Stimulated activated CD4-positive, alpha-beta T cell treated with anti-CD3 and anti-CD28 coated beads, Interleukin-2, amount 100 ng/mL, for 24 hours (primary cell): ENCODE measurements at places on chromosomes 7 and 10.
A peak's percentile ranks its signal among the peaks of the same experiment; 100 is the strongest.

DNA sequence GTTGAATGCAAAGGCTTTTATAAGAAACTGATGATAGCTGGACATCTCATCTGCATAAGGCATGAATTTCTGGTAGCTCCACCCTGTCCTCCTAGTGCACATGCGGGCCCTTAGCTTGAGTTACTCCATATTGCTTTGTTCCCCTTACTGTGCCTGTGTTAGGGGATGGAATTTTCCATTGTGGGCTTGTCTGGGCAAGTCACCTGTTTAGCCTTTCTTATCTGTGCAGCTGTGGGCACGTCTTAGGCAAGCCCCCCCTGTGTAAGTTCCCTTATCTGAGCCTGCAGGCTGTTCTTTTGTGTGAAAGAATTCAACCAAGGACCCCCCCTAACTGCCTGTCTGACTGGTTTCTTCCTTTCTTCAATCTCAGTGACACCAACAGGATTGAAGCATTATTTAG lies 14.5 kb upstream of the CROT start:
- DNase-seq: no peak

GRCh38 chr10:23702977-23703414 lies 264.1 kb downstream of the OTUD1 start:
- DNase-seq: peak; percentile 57

GRCh38 chr10:129849452-129849750 lies 114.7 kb downstream of the EBF3 start:
- DNase-seq: no peak

DNA sequence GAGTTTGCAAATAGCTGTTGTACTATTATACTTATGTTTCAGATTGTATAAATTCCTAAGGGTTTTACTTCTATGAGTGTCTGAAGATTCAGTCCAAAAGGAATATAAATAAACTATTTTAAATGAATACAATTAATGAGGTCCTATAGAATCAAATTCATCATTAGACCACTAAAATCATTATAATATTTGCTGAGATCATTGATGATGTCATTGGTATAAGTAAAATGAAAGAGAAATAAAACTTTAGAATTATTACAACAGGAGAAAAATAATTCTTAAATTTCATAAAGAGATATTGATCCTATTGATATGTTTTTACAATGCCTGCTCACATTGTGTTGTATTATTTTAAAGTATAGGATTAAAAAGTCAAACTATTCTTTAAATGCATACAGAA lies 544.0 kb upstream of the ZWINT start:
- no peak for DNase-seq

DNA sequence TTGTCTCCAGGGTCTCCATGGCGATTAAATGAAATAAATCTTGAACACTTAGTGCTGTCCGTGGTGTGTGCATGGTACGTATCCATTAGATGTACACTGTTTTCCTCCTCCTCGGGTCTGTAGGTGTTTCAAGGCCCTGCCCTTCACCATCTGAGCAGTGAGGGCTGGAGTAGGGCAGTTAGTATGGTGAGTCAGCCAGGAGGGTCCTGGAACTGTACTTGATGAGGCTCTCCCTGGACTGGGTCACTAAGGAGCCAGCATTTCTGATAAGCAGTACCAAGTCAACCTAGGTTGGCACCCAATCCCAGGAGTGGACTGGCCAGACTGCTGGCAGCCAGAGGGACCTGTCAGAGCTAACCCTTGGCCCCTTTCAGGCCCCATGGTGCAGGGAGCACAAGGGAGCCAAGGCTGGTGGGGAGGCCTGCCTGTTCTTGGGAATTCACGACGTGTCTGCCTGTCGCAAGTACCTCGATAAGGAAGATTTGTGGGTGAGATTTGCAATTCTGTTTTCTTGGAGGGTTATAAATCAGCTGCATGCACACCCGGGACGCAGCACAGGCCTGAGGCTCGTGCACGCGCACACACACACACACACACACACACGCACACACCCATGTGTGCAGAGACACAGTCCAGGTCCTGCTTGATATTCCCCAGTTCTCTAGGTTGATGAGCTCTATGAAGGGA lies 114.2 kb downstream of the ZMIZ1 start:
- no peak for DNase-seq

DNA sequence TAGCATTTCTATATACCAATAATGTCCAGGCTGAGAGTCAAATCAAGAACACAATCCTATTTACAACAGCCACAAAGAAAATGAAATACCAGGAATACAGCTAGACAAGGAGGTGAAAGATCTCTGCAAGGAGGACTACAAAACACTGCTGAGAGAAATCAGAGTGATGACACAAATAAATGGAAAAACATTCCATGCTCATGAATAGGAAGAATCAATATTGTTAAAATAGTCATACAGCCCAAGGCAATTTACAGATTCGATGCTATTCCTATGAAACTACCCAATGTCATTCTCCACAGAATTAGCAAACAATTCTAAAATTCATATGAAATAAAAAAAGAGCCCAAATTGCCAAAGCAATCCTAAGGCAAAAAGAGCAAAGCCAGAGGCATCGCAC lies 116.8 kb upstream of the ZNF32 start:
- no peak for DNase-seq

GRCh38 chr7:116511552-116512519 lies 12.3 kb downstream of the CAV2 start:
- no peak for DNase-seq

GRCh38 chr10:132273304-132273944 lies 34.3 kb downstream of the STK32C start:
- DNase-seq: no peak

GRCh38 chr7:28717445-28718054 lies 240.6 kb downstream of the TRIL start:
- no peak for DNase-seq

GRCh38 chr10:61890430-61890829 lies 11.1 kb upstream of the ARID5B start:
- DNase-seq: no peak

DNA sequence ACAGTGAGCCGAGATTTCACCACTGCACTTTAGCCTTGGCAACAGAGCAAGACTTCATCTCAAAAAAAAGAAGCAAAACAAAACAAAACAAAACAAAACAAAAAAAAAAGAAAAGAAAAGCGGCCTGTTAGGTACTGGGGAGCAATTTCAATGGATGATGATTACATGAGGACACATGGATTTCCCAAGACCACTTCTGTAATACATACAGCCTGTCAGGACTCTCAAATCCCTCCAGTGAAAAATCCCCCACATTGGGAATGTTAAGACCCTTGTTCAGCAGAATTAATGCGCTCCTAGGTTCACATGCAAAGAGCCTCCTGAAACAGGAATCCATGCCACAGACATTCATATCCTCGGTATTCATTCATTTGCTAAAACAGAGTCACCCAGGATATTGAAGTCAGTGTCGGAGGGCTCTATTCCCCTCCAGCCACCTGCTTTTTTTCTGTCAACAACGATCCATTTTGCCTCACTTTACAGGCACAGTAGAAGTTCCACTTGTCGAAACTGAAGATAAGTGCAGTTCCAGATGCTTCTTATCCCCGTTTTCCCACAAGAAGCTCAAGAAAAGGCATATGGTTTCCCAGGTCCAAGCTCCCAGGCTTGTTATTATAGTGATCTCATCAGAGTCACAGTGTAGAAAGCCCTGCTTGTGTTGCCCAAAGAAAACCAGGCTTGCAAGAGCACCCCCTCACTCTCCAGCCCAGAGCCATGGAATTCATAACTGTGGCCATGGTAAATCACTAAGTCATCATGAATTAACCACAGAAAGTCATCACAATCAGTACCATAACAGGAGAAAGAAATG lies 20.2 kb downstream of the SLC16A12 start:
- DNase-seq: no peak

DNA sequence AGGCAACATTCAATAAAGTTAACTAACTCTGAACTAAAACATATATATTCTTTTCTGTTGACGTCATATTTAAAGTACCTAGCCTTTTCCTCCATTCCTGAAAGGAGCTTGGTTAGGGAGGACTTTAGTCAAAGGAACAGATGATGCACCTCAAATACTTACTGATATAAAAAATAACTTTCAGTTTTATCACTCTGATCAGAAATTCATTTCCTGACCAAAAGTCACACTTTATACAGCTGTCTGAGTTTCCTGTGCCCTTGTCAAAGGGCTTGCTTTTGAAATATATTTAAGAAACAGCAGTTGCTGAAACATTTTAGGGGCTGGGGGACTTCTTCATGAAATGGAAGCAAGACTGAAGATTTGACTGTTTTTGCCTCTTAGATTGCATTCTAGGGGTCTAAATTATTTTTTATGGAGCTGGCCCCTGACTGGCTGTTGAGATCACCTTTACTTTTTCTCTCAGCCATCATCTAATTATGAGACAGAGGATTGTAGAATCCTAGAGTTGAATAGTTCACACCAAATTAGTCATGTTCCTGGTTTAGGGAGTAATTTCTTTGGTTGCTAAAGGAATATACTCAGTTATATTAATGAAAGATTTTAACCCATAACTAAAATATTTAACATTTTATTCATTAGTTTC lies 46.6 kb downstream of the GLCCI1 start:
- DNase-seq: no peak

DNA sequence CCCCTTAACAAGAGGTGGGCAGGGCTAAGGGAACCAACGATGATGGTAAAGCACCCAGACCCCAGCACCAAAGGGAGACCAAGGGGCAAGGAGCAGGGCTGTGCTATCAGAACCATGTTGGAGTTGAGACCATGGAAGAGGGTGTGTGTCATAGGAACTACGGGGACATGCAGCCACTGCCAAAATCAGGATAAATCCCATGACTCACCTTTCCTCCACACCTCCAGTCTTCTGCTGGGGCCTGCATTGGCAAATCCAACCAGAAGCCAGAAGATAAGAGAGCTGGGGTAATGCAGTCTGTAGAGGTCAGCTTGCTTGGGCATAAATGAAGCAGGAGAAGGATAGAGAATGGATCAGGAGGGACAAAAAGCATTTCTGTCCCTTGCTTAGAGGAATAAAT lies 42.7 kb upstream of the SMARCD3 start:
- no peak for DNase-seq

DNA sequence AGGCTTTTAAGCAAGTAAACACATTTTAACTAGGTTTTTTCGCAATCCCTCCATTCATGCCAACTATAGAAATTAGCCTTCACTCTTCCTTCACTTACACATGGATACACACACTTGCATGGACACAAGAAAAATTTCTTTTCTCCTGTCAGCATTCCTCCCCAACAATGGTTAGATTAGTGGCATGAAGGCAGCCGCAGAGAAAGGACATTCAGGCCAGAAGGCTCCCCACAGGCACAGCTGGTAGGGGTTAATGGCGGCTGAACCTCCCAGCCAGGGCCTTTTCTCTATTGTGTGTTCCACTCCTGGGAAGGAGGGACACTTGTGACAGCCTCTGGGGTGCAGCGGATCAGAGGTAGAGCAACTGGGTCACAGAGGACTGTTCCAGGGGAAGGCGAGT lies 255.0 kb upstream of the SP8 start:
- no peak for DNase-seq

- DNase-seq: no peak
These were observed 246.2 kb downstream of the ETV1 start for GRCh38 chr7:13743226-13743625.

DNA sequence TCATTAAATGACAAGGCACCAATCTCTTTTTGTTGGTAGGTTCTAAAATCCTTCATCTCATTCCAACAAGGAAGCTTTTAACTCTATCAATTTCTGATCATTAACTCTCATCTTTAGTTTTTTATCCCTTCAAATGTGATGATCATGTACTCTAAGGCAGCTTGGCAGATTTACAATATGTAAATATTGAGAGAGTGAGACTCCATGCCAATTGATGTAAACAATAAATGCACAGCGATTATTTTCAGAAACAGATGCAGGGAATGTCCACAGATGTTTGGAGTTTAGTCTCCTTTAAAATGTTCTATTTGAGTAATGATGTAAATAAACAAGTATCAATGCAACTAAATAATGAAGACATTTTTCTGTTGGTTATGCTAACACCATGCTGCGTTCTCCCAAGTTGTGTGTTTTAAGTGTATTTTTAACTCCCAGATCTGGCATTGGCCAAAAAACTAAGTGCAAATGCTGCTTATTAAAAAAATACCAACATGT lies 213.8 kb downstream of the AHR start:
- DNase-seq: no peak

DNA sequence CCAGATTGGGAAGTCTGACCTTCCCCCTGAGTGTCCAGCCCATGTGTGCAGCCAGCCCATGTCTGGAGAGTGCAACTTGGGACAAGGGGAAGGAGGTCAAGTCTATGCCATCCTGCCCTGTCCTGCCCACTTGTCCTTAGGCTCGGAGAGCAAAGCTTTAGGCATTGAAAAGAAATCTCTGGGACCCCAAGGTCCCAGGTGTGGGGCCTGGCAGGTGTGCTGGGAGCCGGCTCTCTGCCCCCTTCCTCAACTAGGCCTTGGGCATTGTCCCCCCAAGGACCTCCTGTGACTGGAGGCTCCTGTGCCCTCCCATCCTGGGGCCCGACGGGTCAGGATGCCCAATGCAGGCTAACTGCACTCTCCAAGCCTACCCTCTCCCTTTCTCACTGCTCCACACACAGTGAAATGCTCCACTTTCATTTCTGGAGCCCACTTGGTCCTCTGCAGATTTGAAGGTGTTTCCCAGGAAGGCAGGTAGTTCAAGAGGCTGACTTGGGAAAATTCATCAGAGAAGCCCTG lies 124.7 kb downstream of the PTPN20 start:
- no peak for DNase-seq

DNA sequence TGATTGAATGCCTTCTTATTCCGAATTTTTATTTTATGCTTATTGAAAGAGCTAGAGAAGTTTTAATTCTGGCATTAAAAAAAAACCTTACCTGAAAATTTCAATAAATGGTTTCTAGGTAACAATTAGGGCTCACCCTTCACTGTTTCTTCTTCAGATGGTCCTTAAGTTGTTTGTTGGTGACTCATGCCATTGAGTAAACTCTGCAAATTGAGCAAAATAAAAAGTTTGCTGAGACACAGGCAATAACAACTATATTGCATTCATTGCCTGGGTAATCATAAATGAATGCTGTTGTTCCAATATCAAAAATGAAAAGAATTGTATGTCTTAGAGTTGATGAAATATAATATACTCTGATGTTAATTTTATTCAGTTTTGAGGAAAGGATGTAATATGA lies 300.3 kb downstream of the CDK14 start:
- DNase-seq: no peak

DNA sequence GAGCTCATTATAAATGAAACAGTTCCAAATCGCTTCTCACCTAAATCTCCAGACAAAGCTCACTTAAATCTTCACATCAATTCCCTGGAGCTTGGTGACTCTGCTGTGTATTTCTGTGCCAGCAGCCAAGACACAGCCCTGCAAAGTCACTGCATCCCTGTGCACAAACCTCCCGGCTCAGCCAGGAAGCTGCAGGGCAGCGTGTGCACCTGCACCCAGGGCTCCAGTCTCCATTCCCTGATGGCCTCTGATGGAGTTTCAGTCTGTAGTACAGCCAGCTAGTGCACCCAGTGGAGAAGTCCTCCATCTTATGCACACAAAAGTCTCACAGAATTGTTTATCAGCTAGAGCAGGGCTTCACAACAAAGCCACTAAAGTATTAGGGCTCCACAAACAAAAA lies 51.1 kb upstream of the PRSS58 start:
- DNase-seq: no peak

DNA sequence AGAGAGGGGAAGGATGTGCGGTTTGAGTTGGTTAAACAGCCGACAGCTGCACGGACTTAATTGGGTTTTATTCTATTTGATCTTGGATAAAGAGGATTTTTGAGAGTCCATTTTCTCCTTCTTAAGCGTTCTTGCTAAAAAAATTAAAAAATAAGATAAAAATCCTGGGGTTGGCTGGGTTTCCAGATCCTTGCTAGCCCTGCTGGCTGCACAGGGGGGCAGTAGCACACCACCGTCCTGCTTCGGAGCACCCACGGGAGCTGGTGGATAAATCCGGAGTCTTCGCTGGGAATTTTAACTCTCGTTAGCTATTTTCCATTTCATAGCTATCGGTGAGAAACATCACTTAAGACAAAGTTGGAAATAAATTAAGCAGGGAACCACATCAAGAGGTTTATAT lies 792.0 kb downstream of the TYW1 start:
- no peak for DNase-seq
